NCI-H1105 treated with DMSO at 0.1 percent for 48 hours (cell line): ENCODE measurements at places on chromosomes 2 and 18.

DNA sequence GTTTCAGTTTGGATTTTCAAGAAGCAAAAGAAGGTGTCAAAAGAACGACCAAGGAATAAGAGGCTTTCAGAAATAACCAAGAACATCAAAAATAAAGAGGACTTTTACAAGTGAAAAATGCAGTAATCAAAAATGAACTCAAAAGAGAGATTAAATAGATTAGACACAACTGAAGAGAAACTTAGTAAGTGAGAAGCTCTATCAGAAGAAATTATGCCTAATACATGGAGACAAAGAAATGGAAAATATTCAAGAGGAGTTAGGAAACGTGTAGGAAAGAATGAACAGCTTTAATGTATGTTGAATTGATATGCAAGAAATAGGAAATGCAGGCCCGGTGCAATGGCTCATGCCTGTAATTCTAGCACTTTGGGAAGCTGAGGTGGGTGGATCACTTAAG is 145.8 kb downstream of the ACOXL start:
- no peak for DNase-seq

GRCh38 chr18:31042406-31043181 is at the start of gene DSC3:
TSS of gene DSC3 (minus strand) at chr18:31042742. CDS start at chr18:31042660, 82 bp downstream.
- DNase-seq, result no peak

DNA sequence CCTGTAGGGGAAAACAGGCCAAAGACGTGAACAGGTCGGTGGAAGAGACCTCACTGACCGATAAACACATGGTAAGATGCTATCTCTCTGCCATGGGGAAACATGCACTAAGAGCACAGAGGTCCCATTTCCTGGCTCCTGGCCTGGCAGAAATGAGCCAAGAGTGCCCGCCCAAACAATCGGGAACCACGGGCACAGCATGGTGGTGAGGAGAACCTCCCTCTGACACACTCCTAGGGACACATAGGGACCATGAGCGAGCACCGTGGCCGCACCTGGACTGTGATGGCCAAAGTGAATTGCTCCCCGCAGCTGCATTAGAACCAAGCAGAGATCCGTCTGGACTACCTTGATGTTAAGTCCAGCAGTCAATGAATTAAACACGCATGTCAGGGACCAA is 11.1 kb downstream of the HS6ST1 start:
- no peak for DNase-seq

DNA sequence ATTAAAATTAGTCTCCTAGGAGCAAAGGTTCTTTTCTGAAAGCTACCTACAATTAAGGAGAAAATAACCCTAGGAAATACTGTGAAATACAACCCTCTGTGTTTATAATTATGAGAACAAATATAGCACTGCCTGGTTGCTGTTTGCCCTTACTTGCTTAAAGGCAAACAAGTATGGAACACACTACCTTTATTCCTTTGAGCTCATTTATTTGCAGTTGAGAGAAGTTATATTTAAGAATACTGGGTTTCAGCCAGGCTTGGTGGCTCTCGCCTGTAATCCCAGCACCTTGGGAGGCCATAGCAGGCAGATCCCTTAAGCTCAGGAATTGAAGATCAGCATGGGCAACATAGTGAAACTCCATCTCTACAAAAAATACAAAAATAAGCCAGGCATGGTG is 23.1 kb upstream of the IAH1 start:
- DNase-seq, result no peak

DNA sequence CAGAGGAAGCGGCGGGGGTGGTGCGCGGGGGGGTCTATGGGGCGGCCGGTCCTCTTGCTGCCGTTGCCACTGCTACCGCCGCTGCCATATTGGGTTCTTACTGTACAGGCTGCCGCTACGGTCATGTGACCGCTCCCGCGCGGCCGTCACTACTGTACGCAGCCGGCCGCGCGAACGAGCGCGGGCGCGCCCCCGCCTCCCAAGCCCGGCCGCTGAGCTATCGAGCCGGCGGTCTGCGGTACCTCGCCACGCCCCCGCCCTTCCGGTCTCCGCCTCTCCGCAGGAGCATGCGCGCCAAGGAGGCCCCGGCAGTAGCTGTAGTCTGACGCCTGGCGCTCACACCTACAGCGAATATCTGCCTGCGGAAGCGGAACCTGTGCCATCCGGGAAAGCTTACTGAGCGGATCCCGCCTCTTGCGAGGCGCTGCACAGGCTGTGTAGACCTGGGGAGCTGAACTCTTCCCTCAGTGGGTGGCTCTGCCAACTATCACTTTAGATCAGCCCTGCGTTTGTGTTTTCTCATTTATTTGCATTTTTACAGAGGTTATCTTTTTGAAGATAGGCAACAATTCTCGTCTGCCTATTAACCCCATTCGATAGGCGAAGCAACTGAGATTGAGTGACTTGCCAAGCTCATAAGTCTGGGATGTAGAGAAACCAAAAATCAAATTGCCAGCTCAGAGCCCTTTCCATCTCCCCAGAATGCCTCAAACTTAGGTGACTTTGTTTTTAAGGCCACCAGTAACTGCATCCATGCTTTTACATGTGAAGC is at the start of gene ASXL2:
Gene ASXL2, minus strand, starts transcription at position 127 of the 772 bp plus-strand sequence. CDS start 265 bp downstream, outside the sequence.
- peak; percentile 97 for DNase-seq
